ENCODE measurements at places on chromosomes 12 and 14. TPM values are rescaled to one million over a fixed set of nuclear protein-coding genes. Genes with fewer than 3 reads are reported as not detected.

Gene SRP54
- 74.1 TPM for total RNA-seq

Gene RHEBL1
- total RNA-seq = 12.9 TPM

Gene TRIM9
- total RNA-seq = 2.0 TPM

Gene CALCOCO1
- total RNA-seq = 12.9 TPM

Gene GYS2
- total RNA-seq = not detected

Gene INSM2
- total RNA-seq = not detected

Gene KCNMB4
- total RNA-seq = 0.40 TPM

Data from activated CD8-positive, alpha-beta memory T cell treated with anti-CD3 and anti-CD28 coated beads for 36 hours (primary cell).